ENCODE measurements at places on chromosomes 2 and 18.

DNA sequence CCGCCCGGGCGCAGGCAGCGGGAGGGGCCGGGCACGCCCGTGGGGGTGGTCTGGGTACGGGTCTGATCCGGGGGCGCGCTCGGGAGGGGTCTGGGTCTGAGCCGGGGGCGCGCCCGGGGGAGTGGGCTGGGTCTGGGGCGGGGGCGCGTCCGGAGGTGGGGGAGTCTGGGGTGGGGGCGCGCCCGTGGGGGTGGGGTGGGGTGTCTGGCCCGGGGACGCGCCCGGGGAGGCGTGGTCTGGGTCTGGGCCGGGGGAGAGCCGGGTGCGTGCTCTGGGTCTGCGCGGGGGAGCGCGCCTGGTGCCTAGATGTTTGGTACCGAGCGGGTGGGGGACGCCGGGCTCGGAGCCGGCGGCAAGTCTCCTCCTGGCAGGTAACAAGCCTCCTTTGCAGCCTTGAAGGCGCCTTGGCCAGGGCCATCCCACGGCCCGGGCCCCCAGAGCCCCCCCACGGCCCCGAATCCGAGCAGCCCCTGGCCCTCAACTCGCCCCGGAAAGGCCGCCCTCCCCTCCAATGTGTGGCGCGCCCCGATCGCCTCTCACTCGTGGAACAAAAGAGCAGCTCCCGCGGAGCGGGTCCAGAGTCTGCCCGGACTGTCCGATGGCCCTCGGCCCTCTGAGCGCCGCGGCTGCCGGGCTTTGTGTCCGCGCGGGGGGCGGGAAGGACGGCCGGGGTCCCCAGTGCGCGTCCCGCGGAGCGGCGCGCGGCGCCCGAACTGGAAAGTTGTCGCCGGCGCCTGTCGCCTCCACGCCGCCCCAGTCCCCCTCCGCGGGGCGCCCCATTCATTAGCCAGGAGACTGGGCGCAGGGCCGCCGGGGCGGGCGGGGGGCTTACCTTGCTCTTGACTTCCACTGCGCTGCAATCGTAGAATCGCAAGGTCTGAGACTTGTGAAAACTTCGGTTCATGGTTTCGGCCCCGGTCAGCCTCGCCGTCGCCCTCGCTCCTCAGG lies 595 bp downstream of the PARD6G start:
- no peak for DNase-seq

GRCh38 chr18:8721094-8721669 lies 15.8 kb downstream of the MTCL1 start:
- DNase-seq: no peak

- DNase-seq: no peak
Measured at GRCh38 chr2:240245706-240246105, 105.2 kb upstream of the OTOS start.

DNA sequence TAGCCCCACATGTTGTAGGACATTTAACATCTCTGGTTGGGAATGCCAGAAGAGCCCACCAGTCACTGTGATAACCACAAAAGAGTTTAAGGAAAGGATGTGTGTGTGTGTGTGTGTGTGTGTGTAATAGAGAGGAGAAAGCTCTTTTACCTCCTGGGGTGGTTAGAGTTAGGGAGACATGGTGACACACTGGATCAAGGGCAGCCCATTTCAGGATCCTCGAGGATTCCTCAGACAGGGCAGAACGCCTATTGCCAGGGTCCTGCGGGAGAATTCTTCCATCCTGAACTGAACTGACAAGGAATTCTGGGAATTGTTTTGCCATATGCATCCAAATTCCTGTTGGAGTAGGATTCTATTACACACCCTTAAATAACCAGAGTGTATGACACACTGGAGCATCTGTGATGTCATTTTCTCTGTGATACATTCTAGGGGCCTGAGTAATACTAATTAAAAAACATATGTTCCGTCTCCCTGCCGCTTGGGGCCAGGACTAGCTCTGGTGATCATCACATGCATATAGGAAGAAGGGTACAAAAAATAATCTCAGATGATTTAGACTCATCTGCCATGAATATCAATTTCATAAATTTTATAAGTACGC lies 156.4 kb upstream of the MMADHC start:
- DNase-seq: no peak

GRCh38 chr18:36124841-36125240 lies 4.3 kb downstream of the SLC39A6 start:
- DNase-seq: no peak

- no peak for DNase-seq
Measured at GRCh38 chr2:215465256-215465655, 29.4 kb upstream of the FN1 start.

- DNase-seq: no peak
Measured at GRCh38 chr18:48122376-48122775, 191.9 kb upstream of the SMAD2 start.

DNA sequence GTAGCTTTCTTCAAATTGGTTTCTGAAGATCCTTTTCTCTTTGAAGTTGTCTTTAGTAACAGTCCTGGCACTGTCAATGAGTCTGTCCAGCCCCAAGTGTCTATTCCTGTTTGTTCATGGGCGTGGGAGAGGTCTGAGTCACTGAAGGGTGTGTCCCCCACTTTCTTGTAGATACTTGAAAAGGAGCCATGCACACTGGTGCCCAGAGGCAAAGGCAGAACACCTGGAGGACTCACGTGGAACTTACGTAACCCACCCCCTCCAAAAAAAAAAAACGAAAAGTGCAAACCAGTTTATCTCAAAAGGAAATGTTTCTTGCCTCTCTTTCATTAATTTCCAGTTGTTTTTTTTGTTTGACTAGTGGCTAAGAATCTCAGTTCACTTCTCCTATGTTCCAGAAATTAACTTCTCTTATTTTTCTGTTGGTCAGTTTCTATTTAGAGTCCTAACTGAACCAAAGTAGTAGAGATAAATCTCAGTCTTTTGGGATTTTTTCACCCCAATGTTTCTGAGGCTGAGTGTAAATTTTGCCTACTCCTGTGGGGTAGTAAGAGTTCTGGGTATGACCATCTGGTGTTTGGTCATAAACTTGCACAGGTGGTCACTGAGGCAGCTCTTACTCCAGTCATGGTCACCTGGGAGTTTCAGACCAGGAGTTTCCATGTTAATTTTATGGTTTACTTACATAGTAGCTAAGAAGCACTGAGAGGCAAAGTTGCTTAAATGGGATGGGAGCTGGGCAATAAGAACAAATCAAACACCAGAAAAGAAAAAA lies 54.9 kb downstream of the DSC3 start:
- no peak for DNase-seq

- DNase-seq: no peak
Measured at GRCh38 chr2:29412197-29412925, 297.1 kb downstream of the CLIP4 start.

GRCh38 chr2:179137200-179137759 lies 87.3 kb upstream of the CCDC141 start:
- no peak for DNase-seq

DNA sequence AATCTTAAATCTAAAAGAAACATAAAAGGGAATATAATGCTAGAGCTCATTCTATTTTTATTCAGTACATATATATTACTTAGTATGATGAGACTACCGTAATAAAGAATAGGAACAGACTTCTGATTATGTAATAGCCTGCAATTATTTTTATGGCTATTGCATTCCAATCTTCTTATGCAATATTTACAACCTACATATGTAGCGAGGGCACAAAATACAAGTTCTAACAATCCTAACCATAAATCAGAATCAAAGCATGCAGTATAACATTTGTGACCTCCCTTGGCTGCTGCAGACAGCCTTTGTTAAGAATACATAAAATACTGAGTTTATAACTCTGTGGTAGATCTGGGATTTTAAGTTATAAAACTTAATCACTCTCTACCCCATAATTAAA lies 177.6 kb downstream of the BABAM2 start:
- DNase-seq: no peak

DNA sequence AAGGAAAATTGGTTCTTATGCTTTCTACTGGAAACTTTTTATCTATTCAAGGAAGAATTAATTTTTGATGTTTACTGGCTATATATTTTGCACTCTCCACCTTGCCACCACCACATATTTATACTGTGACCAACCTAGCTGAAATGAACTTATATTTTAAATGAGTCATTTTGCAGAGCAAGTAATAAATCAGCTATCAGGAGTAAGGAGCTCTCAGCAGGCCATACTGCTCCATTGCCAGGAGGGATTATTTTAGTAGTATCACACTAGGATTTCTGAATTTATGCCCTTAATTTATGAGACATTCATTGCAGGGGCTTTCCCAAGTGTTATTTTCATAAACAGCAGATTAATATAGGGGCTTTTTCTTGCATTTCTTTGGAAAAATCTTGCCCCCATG lies 125.8 kb upstream of the CYP1B1 start:
- DNase-seq: no peak

DNA sequence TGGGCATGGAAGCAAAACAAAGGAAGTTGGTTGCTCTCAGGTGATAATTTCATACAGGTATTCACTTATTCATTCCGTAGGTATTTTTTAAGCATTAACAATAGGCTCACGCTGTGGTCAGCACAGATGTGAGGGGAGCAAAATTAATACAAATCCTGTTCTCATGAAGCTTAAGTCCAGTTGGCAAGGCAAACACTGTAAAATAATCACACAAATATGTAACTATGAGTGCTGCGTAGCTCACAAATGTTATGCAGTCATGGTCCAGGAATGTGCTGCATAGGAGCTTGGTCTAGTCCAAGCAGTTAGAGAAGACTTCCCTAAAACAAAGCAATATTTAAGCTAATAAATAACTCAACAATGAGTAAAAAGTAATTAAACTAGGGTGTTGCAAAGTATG lies 23.9 kb downstream of the SP5 start:
- no peak for DNase-seq

DNA sequence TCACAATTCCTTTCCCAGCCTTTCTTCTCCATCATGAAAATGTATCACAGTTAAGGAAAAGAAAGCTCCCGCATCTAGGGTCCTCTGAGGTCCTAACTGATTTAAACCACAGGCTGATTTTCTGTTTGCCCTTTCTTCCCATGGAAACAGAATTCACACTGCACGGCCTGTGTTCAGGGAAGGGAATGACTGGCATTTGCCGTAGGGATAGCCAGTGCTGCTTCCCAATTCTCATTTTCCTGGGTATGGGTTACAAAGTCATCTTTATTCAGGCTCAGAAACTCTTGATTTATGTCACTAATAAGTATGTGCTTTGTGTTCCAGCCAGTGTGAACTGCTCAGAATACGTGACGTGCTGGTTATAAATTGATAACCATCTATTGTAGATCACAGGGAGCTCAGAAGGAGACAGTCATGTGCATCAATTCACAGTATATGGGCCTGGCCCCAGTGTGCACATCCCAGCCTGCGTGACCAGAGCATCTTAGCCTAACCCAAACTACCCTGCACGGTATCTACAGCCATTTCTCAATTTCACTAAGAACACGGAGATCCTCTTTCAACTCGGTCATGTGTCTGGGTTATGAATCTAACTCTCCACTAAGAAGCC lies 163.3 kb downstream of the LRRC30 start:
- DNase-seq: no peak

- DNase-seq: no peak
Measured at GRCh38 chr18:61019338-61020301, 313.6 kb upstream of the CDH20 start.

DNA sequence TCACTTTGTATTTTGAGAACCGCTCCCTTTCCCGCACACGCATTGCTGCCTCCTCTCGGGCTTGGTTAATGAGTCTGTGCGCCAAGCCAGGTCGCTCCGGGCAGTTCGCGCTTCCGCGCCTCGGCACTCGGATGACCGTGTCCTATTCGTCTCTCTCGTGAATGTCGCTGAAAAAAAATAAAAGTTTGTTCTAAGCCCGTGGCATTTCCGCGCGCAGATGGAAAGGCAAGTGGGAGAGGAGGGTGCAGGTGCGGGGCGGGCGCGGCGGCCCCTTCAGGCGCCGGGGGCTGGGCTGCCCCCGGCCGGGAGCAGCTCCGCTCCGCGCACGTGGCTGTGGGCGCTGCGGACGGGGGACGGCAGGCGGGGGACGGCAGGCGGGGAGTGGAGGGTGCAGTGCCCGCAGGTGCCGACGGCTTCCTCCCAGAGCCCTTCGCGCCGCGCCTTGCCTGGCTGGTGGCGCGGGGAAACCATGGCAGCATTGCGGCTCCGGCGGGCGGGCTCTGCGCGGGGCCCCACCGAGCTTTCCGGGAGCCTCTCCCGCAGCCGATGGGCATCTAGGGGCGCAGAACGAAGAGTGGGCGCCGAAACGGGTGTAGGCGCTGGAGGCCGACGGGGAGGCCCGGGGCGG lies 159.6 kb upstream of the SIX2 start:
- DNase-seq: no peak

DNA sequence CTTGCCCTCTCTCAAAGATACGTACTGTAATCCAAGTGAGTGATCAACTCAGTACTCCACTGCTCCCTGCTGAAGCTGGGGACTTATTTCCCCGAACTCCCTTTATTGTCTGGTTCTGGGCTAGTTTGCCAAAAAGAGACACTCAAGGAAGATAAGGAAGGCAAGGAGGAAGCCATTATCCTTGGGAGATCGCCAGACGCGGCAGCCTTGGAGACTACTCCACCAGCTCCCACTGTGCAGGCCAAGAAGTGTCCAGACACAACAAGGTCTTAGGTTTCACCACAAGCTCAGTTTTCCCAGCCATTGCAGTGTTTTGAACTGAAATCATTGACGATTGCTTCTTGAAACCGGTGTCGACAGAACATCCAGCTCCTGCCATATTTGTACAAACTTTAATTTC lies 439.6 kb upstream of the UBE2E3 start:
- DNase-seq: no peak

DNA sequence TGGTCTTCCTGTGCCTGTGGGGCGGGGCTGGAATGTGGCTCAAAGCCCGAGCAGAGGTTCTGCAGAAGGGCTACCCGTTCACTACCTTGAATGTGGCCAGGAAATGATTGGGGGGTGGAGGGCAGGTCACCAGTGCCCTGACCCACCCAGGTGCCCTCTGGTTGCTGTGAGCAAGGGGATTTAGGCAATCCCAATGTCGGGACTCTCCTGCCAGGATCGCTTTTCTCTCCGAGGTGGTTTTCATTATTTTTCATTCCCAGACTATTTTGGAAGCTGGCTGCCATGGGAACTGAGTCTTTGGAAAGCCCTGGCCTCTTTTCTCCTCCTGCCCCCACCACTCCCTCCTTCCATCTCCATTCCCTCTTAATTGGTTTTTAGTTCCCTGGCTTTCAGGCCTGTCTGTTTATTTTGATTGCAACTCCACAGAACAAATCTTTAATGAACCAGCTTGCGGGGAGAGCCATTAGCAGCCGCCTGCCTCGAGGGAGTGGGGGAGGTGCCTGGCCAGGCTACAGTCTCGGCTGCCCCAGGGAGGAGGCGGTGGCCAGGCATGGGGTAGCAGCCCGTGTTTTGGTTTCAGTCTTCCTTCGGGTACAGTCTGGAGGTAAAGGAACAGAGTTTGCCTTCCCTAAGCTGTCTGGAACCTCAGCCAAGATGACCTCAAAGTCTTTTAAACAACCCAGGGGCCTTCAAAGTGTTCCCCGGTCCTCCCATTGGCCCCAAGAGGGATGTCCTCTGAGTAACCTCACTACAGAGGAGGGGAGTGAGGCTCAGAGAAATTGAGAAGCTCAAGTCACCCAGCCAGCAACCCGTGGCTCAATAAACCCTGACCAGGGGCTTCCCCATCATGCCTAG lies 114.4 kb upstream of the HAAO start:
- DNase-seq: no peak

Data from NCI-H2081 treated with DMSO at 0.1 percent for 48 hours (cell line).